Endothelial cell (in vitro differentiated cells): ENCODE measurements at places on chromosomes 4 and X. TPM values are rescaled to one million over a fixed set of nuclear protein-coding genes. Genes with fewer than 3 reads are reported as not detected.

ARMCX5 gene
- total RNA-seq = 9.5 TPM

FABP2 gene
- total RNA-seq = not detected

POU4F2 gene
- total RNA-seq = 0.59 TPM

IBSP gene
- not detected for total RNA-seq

SYNPO2 gene
- total RNA-seq = 1.1 TPM

DMRTC1B gene
- total RNA-seq = 1.3 TPM

PAGE4 gene
- not detected for total RNA-seq

ABLIM2 gene
- 0.74 TPM for total RNA-seq

GJB1 gene
- total RNA-seq = not detected

KDR gene
- total RNA-seq = 924 TPM

CXCL10 gene
- total RNA-seq = not detected

PLCXD1 gene
- 21.7 TPM for total RNA-seq

UPF3B gene
- 11.8 TPM for total RNA-seq

DNA sequence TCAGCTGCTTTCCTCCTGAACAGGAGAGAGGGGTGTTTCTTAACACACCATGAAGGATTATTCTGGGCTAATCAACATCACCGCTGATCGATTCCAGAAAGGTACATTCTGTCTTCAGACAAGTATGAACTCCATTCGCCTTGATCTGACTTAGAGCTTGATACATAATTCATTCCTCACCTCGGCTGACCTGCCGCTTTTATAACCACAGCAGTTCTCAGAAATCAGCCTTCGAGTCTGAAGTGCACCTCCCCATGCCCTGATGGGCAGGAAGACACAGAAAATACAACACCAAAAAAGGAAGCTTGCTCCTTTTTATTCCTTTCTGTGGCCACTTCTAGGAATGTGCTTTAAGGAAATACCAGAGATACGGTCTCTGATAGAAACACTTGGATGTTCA is 85.7 kb downstream of the JAKMIP1 start:
- H3K36me3 ChIP-seq = no peaks in the 10 kb centered on the region
- peaks cover 6% of the 10 kb centered on the region for H3K27me3 ChIP-seq
- no peak overlapping the region for H3K4me3 ChIP-seq
- H3K27ac ChIP-seq = no peak overlapping the region
- H3K4me1 ChIP-seq = peaks cover 3% of the 10 kb centered on the region

- H3K4me1 ChIP-seq = peaks cover 14% of the 10 kb centered on the region
- no peaks in the 10 kb centered on the region for H3K27me3 ChIP-seq
- no peaks in the 10 kb centered on the region for H3K36me3 ChIP-seq
- DNase-seq = no peak
- H3K27ac ChIP-seq = no peak overlapping the region
These were observed 10.2 kb downstream of the SAP30 start for GRCh38 chr4:173380987-173381386.

- DNase-seq = no peak
- H3K4me1 ChIP-seq = peaks cover 6% of the 10 kb centered on the region
- H3K27ac ChIP-seq = no peak overlapping the region
- H3K4me3 ChIP-seq = no peak overlapping the region
- no peaks in the 10 kb centered on the region for H3K27me3 ChIP-seq
- peaks cover 12% of the 10 kb centered on the region for H3K36me3 ChIP-seq
These were observed 113.9 kb downstream of the SNCA start for GRCh38 chr4:89723096-89723495.

GRCh38 chr4:55447108-55447708 is 51.5 kb downstream of the TMEM165 start:
- no peaks in the 10 kb centered on the region for H3K4me1 ChIP-seq
- no peak overlapping the region for H3K27ac ChIP-seq
- no peaks in the 10 kb centered on the region for H3K27me3 ChIP-seq
- H3K36me3 ChIP-seq = peaks cover 28% of the 10 kb centered on the region
- H3K4me3 ChIP-seq = no peak overlapping the region

DNA sequence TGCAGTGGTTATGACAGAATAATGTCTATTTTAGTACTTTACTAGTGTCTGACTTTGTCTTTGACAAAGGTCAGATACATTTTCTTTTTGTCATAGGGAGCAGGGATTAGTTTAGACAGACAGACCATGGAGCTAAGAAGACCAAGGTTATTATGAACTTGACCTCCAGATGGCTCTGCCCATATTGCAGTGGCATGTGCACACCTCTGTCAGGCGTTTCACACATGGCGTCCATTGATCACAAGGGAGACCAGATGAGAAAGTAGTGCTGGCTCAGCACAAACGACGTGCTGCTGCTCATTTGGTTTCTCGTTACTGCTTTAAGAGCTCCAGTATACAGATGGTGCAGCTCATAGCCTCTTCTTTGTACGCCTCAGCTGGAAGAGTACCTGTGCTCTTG is 56.3 kb upstream of the HPSE start:
- H3K36me3 ChIP-seq = no peaks in the 10 kb centered on the region
- no peak overlapping the region for H3K27ac ChIP-seq
- no peak for DNase-seq
- peak overlapping the region; percentile 28 for H3K4me3 ChIP-seq

DNA sequence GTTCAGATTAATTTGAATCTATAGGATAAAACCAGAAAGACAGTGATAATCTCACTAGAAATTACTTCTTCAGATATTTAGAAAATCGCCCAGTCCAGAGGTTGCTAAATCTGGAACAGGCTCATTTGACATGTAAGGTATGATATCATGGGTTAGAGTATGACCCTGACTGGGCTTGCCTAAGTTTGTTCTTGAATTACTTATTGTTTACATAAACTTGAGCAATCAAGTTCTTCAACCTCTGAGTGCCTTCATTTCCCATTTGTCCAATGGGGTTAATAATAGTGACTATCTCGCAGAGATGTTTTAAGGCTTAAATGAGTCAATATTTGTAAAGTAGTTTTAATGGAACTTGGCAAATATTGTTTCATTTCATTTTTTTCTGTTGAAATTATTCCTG is 1947.6 kb upstream of the IGFBP7 start:
- no peak overlapping the region for H3K4me3 ChIP-seq
- DNase-seq = no peak
- H3K27me3 ChIP-seq = no peaks in the 10 kb centered on the region

DNA sequence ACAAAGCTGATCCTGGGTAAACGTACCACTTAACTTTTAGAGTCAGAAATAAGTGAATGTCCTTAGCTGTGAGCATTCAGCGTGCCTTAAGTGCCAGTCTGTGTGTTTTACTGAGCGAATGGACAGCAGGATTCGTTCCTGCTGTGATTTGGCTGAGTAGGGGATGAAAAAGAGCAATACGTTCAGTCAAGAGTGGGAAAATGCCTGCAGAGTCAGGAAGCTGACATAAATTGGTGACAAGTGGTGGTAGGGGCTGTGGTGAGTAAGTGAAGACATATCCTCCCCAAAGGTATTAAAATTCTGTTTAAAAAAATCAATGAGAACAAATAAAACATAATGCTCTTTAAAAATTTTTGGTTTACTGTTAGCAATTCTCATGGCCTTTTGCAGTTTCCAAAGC is 56.6 kb upstream of the TNIP3 start:
- no peak for DNase-seq
- H3K27me3 ChIP-seq = no peaks in the 10 kb centered on the region
- H3K27ac ChIP-seq = no peak overlapping the region
- no peak overlapping the region for H3K4me3 ChIP-seq
- no peaks in the 10 kb centered on the region for H3K4me1 ChIP-seq
- H3K36me3 ChIP-seq = no peaks in the 10 kb centered on the region

- no peak overlapping the region for H3K4me3 ChIP-seq
- H3K27ac ChIP-seq = no peak overlapping the region
- H3K27me3 ChIP-seq = no peaks in the 10 kb centered on the region
These were observed 321.2 kb upstream of the BMP3 start for GRCh38 chr4:80709082-80709869.

DNA sequence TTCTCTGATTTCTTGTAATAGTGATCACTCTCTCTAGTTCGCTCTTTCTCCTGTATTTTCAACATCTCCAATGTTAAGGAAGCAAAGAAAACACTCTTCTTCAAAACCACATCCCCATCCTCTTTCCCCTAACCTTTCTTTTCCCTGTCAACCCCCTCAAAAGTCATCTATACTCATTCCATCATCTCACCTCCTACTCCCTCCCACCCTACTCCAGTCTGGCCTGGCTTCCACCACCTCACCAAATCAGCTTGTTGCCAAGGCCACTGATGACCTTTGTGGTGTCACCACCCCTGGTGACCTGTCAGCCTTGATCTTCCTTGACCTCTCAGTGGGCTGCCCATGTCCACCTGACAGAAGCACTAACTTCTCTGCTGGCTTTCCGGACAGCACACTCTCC is 2.3 kb downstream of the FAM3A start:
- no peak overlapping the region for H3K27ac ChIP-seq
- H3K4me1 ChIP-seq = peaks cover 2% of the 10 kb centered on the region
- peaks cover 13% of the 10 kb centered on the region for H3K36me3 ChIP-seq
- no peak for DNase-seq
- H3K4me3 ChIP-seq = no peak overlapping the region

DNA sequence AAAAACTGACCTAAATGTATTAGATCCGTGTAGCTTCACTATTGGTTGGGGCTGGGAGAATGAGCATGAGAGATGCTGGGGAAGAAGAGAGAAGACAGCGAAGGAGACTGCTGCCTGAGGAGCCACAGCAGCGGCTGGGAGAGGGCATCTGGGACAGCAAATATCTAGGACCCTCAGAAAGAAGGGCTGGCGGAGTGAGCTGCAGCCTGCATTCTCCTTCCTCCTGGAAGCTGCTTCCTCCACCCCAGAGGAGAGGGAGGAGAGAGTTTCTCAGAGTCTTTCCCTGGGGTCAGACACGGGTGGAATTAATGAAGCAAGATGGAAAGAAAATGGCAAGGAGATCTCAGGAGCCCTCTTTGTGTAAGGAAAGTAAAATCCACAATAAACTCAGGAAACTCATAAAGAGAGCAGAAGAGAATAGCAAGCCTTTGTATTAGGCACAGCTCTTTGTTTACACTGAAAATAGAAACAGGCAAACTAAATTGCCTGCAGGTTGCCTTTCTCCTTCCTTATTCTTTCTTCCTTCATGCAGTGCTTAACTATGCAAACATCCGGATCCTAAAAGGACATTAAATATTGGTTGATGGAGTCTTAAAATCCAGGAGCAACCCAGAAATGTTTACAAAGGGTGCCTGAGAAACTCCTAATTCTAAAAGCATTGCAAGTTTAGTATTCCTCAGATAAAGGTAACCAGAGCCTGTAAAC is 130.3 kb upstream of the GALNT7 start:
- no peaks in the 10 kb centered on the region for H3K27me3 ChIP-seq
- peak overlapping the region; percentile 39 for H3K27ac ChIP-seq
- H3K4me3 ChIP-seq = no peak overlapping the region
- H3K4me1 ChIP-seq = peaks cover 29% of the 10 kb centered on the region
- DNase-seq = peak; percentile 12

GRCh38 chr4:47442980-47443379 is 20.5 kb downstream of the COMMD8 start:
- DNase-seq = no peak
- H3K4me3 ChIP-seq = no peak overlapping the region
- peaks cover 5% of the 10 kb centered on the region for H3K4me1 ChIP-seq
- H3K27me3 ChIP-seq = peaks cover 1% of the 10 kb centered on the region

- H3K4me1 ChIP-seq = peaks cover 4% of the 10 kb centered on the region
- no peak overlapping the region for H3K4me3 ChIP-seq
- DNase-seq = no peak
- H3K36me3 ChIP-seq = no peaks in the 10 kb centered on the region
These were observed 47.3 kb upstream of the SMIM31 start for GRCh38 chr4:164706675-164707074.

DNA sequence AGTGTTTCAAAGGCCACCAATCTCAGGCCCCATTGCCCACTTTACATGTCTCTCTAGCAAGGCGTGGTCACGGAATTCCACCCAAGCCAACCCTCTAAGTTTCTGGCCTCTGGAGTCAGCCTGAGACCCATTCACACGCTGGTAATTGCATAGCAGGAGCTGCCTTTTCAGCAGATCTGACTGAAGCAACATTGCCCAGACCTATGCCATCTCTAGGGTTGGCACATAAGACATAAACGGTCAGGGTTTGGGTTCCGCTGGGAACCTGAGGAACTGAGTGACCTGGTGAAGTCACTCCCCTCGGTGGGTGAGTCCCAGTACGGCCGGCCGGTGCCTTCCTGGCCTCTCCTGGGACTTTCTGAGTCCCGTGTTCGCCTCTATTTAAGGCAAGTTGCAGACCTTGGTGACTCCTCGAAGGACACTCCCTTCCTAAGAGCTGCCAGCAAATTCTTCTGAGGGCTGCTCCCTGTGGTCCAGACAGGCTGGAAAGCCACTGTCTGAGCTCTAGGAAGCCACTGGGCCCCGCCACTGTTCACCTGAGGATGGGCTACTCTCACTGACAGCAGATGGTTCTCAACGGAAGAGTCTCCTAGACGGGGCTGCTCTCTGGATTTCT is 15.9 kb downstream of the CTAG1A start:
- no peaks in the 10 kb centered on the region for H3K36me3 ChIP-seq
- H3K27me3 ChIP-seq = peaks cover 2% of the 10 kb centered on the region
- no peak overlapping the region for H3K4me3 ChIP-seq
- no peak overlapping the region for H3K27ac ChIP-seq
- DNase-seq = no peak

DNA sequence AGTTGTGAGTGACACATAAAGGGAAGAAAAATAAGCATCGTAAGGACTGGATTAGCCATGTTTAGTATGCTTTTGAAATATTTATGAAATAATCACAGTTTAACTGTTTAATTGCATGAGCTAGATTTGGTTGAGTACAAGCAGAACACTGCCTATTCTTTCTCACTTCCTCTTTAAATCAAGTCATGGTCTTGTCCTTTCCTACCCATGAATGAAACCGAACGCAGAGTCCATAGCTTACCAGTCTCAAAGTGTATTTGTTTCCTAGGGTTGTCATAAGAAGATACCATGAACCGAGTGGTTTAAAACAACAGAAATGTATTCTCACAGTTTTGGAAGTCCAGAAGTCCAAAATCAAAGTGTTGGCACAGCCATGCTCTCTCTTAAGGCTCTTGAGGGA is 684.0 kb upstream of the MAGEB2 start:
- H3K4me3 ChIP-seq = no peak overlapping the region
- H3K4me1 ChIP-seq = peaks cover 4% of the 10 kb centered on the region
- DNase-seq = no peak
- peaks cover 2% of the 10 kb centered on the region for H3K27me3 ChIP-seq

DNA sequence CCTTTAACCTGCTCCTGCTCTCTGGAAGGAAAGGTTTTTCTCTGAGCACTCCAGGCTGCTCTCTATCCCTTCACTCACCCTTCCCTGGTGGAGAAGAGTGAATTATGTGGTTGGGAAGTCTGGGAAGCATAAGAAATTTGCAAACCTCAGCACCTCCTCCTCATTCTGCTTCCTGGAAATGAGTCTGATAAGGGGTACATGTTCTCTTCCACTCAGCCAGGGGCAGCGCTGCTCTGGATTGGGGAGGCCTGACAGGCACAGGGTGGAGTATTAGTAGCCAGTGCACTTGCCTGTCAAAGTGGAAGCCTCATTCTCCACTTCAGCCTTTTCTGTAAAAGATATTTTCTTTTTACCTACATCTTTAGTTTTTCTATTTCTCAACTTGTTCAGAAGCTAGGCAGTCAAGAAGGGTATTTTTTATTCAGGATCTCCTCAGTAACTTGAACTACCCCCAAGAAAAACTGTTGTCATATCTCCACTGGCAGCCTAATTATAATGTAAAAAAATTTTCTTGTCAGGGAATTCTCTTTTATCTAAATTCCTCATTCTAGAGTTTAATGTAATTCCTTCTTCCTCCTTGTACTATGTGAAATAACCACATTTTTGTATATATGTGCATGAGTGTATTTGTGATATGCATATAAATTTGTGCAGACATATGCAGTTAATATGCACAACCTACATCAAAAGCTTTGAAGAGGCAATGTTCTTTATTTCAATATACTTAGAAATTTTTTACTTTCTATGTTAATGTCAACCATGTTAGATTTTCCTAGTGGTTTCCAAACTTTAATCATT is 15.3 kb downstream of the ADAMTS3 start:
- H3K36me3 ChIP-seq = no peaks in the 10 kb centered on the region
- H3K27ac ChIP-seq = no peak overlapping the region
- H3K27me3 ChIP-seq = no peaks in the 10 kb centered on the region
- H3K4me3 ChIP-seq = no peak overlapping the region
- no peak for DNase-seq
- peaks cover 18% of the 10 kb centered on the region for H3K4me1 ChIP-seq
